Activated T-helper 17 cell treated with anti-CD3 and anti-CD28 coated beads, Interleukin-2, amount 50 U/mL, for 72 hours (primary cell): ENCODE measurements at places on chromosomes 7 and 10. TPM values are rescaled to one million over a fixed set of nuclear protein-coding genes. Genes with fewer than 3 reads are reported as not detected.

Gene SLC29A4
- total RNA-seq: 1.5 TPM

Gene VIPR2
- 1.2 TPM for total RNA-seq

Gene SYT15
- 0.56 TPM for total RNA-seq

Gene TMEM26
- total RNA-seq: not detected

GRCh38 chr10:24701447-24701846 is 22.2 kb downstream of the ARHGAP21 start:
- ATAC-seq: peak; percentile 88

- no peak for ATAC-seq
These were observed 6.5 kb upstream of the SSBP1 start for GRCh38 chr7:141731476-141732149.

- no peak for ATAC-seq
These were observed 73.4 kb upstream of the BTBD16 start for GRCh38 chr10:122197611-122198222.

DNA sequence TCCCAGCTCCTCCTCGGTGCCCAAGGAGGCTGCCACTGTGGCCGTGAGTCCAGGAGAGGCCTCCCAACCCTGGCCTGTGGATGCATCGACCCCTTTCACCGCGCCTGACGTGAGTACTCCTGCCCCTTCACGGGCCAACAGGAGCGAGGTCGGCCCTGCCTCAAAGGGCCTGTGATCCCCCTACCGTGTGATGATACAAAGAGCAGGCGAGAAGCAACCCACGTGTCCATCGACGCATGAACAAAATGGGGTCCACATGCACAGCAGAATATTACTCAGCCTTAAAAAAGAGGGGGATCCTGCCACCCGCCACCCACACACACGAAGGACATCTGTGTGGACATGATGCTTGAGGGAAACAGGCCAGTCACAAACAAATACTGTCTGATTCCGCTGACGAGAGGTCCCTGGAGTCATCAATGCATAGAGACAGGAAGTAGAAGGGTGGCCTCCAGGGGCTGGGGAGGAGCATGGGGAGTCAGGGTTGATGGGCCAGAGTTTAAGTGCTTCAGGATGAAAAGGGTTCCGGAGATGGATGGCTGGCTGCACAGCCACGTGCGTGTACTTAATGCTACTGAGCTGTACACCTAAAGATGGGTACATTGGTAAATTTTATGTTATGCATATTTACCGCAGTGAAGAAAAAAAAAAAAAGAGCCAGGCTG is 151.9 kb downstream of the PRKAG2 start:
- no peak for ATAC-seq

DNA sequence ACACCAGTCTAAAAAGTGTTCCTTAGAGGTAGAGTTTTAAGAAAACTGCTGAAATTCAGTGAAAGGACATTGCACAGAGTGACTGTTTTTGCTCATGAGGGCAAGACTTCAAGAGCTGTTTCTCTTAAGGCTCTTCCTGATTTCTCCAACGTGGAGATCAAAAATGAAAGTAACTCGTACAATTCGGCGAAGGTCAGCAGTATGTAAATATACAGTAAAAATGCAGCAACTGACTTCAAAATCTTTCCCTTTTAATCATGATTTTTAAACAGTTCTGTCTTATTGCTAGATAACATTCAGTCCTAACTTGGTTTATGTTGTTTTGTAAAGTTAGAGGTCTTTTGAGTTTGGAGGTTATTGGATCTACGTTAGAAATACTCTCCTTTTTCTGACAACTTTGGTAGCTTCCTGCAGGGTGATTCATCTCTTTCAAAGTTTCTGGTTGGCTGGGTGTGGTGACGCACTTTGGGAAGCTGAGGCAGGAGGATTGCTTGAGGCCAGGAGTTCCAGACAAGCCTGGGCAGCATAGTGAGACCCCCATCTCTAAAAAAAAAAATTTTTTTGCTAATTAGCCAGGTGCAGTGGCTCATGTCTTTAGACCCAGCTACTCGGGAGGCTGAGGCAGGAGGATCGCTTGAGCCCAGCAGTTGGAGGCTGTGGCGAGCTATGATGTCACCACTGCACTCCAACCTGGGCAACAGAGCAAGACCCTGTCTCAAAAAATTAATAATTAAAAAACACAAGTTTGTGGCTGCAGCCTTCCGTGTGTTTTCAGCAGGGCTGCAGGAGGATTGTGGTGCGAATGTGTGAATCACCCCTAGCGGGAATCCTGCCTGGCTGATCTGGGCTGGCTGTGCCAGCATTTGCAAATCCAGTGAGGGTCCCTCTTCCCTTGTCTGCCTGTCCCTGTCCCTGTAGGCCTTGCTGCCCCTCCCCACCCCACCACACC is 29.2 kb upstream of the AP5Z1 start:
- ATAC-seq: peak; percentile 30

- ATAC-seq: peak; percentile 56
These were observed 10.7 kb upstream of the REPIN1 start for GRCh38 chr7:150357771-150358427.

- no peak for ATAC-seq
These were observed 9.2 kb upstream of the FOXP2 start for GRCh38 chr7:114405427-114405826.

- ATAC-seq: no peak
These were observed 35.0 kb downstream of the C10orf105 start for GRCh38 chr10:71684356-71685173.

GRCh38 chr7:6730343-6730633 is 23.5 kb upstream of the ZNF12 start:
- no peak for ATAC-seq

DNA sequence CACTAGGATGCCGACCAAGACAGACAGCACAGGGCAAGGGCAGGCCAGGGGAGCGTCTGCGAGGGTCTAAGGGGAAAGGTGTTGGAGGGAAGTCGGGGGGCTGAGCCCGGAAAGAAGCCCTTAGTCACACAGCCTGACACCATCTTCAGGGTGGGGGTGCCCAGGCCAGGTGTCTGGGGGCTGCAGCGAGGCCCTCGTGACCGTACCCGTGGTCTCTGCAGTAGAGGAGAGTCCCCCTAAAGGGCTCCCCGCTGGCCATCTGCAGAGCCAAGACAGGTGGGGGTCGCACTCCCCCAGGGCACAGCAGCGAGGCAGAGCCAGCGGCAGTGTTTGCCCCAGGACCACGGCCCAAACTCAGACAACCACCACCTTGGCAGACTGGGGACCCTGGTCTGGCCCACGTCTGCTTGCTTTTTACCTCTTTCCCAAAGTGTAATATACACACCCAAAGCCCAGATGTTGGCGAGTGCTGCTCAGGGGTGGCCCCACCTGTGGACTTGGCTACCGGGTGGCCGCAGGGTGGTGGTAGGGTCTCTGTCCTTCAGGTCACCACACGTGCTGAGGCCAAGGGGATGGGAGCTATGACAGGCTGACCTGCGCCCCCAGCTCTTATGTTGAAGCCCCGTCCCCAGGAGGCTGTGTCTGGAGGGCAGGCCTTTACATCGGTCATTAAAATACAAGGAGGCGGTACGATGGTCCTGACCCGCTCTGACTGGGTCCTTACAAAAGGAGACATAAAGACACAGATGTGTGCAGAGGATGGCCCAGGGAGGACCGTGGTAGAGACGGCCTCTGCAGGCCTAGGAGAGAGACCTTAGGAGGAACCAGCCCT is 107.4 kb downstream of the DNAJB6 start:
- ATAC-seq: no peak
